ENCODE measurements at places on chromosomes 1 and 21.

DNA sequence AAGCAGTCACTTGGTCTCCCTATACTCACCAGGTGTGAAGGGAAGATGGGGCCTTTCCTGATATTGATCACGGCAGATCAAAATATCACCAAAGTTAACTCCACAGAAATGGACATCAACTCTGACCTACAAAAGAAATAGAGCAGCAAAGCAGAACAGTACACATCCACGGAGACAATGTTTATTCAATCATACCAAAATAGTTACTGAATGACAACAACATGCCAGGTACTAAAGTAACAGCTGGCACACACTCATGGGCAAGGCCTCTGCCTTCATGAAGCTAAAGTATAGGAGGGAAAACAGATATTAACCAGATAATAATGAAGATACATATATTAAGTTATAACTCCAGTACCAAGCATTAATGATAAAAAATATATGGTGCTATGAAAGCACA is 59.2 kb upstream of the RASAL2 start:
- no peak for DNase-seq

GRCh38 chr1:235835226-235835625 is 31.5 kb downstream of the LYST start:
- DNase-seq = peak; percentile 10

DNA sequence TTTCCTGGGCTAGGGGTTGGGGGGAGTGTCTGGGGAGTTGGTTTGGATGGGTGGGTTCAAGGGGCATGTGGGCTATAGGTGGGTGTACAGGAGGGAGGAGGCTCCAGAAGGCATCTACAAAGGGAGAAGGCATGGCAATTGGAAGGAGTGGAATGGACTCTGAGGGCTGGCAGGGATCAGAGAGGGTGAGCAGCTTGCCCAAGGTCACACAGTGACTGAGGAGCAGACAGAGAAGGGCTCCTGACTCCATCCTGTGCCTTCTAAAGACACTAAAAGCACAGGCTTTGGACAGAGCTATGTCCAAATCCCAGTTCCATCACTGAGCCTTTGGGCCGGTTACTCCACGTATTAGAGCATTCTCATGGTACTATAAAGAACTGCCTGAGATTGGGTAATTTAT is 151.8 kb downstream of the PTPRU start:
- no peak for DNase-seq

GRCh38 chr1:184909019-184909418 is 65.3 kb downstream of the NIBAN1 start:
- DNase-seq = no peak

- no peak for DNase-seq
Observed at GRCh38 chr1:65440915-65441314, 20.4 kb downstream of the LEPR start.

GRCh38 chr1:247085310-247085709 is 6.7 kb upstream of the ZNF670 start:
- DNase-seq = no peak

- no peak for DNase-seq
Observed at GRCh38 chr1:235657747-235658526, 8.4 kb upstream of the GNG4 start.

DNA sequence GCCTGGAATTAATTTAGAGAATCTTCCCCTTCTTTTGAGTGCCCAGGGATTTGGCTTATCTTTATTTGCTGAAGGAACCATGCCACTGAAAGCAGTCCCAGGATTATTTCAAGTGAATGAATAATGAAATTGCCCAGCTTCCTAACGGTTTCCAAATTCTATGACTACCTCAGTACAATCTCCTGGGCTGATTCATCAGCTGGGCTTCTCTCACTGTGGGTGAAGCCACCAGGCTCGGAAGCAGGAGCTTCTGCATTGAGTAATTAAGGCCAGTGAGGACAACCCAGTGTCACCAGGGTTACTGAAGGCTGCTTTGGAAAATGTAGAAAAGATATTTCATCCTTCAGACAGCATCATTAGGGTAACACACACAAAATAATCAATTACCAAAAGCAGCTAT is 169.8 kb downstream of the DAB1 start:
- DNase-seq = no peak

DNA sequence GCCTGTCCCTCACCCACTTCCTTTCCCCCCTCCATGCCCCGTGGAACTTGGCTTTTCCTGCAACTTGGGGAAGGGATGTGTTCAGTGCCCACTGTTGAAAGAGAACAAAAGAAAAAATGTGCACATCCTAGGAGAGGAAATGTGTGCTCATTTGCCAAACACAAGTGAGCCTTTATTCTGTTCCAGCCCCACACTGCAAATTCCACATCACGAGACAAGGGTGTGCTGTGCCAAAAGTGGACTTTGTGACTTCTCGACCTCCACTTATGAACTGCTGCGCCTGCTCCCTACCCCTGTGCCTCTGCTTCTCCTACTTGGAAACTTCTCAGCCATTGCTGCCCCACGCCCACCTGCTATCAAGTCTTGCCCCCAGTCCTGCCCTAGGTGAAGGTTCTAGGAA is 97.0 kb upstream of the GRIK3 start:
- DNase-seq = no peak

- no peak for DNase-seq
Observed at GRCh38 chr1:116127848-116128540, 16.8 kb downstream of the MAB21L3 start.

DNA sequence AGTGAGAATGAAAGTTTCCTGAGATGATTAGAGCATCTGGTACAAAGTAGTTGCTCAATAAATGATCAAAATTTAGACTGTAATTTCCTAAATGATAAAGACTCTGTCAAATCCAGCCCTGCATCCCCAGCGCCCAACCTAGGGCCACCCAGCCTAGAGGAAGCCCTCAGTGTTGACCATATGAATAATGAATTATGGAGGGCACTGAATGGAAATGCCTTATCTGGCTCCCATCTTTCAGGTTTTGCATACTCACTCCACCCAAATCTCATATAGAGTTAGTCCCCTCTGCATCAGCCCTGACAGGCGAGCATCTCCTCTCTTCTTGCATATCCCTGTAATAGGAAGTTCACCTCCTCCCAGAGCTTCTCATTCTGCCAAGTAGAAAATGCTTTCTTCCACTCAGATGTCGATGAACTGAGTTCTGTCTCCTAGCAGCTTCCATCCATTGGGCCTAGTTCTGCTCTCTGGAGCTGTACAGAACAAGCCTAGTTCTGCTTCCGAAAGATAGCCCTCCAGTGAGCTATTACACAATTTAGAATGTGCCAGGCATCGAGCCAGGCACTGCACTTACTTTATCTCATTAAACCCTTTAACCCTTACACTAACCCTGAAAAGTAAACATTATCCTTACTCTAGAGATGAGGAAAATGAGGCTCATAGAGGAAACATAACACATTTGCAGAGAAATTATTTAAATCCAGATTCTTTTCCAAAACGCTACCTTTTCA is 20.9 kb downstream of the COA7 start:
- DNase-seq = no peak

GRCh38 chr1:16298653-16299052 is 53.6 kb downstream of the FBXO42 start:
- DNase-seq = no peak

- peak; percentile 10 for DNase-seq
Observed at GRCh38 chr21:25373126-25374082, 233.9 kb downstream of the MRPL39 start.

DNA sequence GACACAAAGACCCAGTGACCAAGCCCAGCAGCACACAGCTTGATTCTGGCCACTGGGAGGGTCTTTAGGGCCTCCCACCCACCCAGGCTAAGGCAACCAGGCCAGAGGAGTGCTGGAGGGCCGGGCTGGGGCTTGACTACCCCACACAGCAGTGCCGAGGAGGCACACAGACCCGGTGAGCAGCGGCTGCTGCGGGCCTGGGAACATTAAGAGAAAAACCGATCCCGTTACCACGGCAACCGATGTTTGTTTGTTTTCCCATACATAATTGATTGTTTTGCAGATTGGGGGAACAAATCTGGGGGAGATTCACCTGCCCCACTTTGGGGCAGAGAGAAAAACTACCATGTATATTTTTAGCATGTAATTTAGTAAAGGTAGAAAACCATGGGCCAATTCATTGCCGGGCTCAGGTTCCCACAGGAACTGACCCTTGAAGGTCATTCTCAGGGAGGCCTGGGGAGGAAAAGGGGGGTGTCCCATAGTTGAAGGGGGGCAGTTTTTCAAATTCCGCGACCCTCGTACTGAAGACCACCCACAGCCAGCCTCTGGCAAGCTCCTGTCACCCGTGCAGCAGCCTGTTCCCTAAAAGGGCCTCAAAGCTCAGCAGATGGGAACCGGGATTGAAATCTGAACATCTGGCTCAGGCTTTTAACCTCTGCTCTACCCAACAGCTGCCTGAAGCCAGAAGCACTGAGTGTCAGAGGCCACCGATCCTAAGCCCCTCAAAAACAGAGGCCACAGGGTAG is 35.3 kb downstream of the CHD5 start:
- no peak for DNase-seq

DNA sequence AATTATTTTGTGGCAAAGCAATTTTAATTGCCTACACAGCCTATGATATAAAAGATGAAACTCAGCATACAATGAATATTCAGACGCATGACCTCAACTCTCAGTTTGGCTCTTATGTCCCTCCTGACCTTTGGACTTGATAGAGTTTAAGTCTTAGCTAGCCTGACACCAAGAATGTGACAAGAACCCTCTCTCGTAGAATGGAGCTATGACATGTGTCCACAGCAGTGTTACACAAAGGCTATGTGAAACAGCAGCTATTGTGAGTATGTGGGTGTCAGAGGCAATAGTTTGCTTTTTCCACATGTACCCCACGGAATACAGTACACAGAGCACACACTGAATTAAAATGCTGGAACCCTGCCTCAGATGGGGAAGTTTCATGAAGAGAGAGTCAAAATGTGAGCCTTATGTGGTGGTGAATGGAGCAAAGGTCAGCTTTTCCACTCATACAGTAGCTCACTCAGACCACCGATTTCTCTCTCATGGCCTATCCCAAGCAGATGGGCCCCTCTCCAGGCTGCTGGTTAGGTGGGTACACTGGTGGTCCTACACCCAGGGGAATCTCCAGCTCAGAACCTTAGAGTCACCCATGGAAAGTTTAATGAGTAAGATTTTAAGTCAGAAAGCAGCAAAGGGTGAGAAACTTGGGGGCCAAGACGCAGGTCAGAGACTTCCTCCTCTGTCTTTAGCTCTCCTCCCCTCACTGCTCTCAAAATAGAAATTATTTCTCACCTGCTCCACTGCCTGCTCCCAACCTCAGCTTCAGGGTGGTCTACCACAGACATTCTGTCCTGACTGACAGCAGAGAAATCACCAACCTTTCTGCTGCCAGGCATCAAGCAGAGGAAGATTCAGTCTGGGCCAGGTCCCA is 10.1 kb upstream of the XCL2 start:
- no peak for DNase-seq

DNA sequence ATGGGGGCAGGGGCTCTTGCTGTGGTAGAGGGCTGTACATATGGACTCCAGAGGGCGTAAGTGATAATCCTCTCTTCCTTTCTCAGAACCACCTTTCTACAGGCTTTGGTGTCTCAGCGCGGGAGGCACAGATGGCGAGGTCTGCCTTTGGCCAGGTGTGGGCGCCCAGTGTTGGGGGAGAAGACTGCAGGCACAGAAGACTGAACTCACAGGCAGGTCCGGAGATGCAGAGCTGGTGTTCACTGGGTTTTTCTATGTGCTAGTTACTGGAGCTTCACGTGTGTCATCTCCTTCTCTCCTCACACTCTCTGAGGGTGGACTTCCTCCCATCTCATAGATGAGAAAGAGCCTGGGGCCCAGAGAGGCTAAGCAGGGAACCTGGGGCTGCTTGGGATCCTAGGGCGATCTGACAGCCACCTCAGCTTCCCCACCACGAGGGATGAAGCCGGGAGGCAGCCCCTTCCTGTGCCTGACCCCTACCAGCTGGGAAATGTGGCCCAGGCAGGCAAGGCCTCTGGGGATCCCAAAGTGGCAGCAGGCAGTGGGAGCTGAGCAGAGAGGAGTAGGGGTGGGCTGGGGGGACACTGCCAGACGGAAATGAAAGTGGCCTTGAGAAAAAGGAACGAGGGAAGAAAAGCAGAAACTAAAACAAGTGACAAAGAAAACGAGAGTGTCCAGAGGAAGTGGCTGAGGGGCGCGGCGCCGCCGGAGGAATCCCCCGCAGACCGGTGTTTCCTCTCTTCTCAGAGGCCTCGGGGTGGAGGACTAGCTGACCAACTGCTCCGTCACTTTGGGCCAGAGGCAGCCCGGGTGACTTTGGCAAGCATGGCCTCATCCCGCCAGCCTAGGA is 191.6 kb downstream of the HIVEP3 start:
- DNase-seq = no peak

DNA sequence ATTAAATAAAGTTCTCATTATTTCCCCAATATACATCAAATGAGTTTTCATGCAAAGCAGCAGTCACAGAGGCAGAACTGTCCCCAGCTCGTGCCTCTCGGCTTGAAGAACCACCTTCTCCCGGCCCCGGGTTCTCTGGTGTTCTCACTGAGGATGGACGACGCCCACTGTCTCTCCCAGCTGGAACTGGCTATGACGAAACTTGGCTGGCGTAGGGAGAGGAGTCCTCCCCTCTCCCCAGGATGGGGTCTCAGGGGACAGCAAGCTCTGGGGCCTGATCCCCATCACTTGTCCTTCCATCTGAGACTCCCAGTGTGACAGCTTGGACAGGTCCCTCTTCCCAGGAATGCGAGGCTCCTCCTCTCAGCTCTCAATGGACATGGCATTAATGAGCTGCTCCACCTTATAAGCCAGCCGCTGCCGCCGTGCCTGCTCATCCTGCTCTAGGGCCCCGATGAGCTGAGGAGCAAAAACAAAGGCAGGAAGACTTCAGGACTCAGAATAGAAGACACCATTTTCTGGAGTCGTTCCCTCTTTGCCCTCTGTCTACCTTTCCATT is 116.0 kb upstream of the CD34 start:
- DNase-seq = no peak

GRCh38 chr1:21295002-21295401 is 4.7 kb upstream of the ECE1 start:
- peak; percentile 71 for DNase-seq

GRCh38 chr1:27951396-27951795 is 8.4 kb upstream of the XKR8 start:
- DNase-seq = no peak

- DNase-seq = peak; percentile 47
Observed at GRCh38 chr1:71521655-71522264, 440.9 kb upstream of the ZRANB2 start.

GRCh38 chr21:33984021-33984481 is 68.4 kb upstream of the ATP5PO start:
- DNase-seq = no peak

- DNase-seq = no peak
Observed at GRCh38 chr21:42592156-42592820, 61.1 kb upstream of the PDE9A start.

DNA sequence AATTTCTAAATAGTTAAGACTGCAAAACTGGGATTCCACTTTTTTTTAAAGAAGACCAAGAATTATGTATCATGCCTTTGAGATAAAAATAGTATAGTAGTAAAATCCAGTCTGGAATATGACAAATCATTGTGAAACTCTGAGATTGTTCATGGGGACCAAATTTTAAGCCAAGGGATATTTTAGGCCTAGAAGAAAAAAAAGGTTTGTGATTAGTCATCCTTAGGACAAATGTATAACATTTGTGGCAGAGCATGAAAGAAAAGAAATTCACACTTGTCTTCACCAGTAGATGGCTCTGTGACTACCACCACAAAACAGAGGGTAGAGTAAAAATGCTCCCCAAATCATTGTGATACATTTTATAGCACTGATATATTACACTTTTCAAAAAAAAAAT is 226.1 kb downstream of the KCTD3 start:
- peak; percentile 75 for DNase-seq

- DNase-seq = no peak
Observed at GRCh38 chr1:51285055-51285454, 45.3 kb downstream of the TTC39A start.

Measured in ELR (cell line).